Endodermal cell (in vitro differentiated cells): ENCODE measurements at places on chromosomes 6 and 20.
A peak's percentile ranks its signal among the peaks of the same experiment; 100 is the strongest.

GRCh38 chr6:5438922-5439584, 177.7 kb downstream of the FARS2 start:
- H3K4me3 ChIP-seq = no peak overlapping the region
- no peaks in the 10 kb centered on the region for H3K36me3 ChIP-seq
- H3K27ac ChIP-seq = no peak overlapping the region
- H3K4me1 ChIP-seq = peaks cover 7% of the 10 kb centered on the region
- DNase-seq = peak; percentile 79

DNA sequence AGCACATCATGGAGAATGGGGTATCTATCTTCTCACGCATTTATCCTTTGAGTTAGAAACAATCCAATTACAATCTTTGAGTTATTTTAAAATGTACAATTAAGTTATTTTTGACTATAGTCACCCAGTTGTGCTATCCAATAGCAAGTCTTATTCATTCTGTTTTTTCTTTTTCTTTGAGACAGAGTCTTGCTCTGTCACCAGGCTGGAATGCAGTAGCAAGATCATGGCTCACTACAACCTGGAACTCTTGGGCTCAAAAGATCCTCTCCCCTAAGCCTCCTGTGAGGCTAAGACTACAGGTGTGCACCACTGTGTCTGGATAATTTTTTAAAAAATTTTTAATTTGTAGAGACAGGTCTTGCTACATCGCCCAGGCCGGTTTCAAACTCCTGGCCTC, 201.5 kb upstream of the ZNF217 start:
- no peak overlapping the region for H3K4me3 ChIP-seq
- H3K27ac ChIP-seq = no peak overlapping the region
- no peaks in the 10 kb centered on the region for H3K36me3 ChIP-seq
- H3K27me3 ChIP-seq = no peaks in the 10 kb centered on the region
- DNase-seq = no peak

DNA sequence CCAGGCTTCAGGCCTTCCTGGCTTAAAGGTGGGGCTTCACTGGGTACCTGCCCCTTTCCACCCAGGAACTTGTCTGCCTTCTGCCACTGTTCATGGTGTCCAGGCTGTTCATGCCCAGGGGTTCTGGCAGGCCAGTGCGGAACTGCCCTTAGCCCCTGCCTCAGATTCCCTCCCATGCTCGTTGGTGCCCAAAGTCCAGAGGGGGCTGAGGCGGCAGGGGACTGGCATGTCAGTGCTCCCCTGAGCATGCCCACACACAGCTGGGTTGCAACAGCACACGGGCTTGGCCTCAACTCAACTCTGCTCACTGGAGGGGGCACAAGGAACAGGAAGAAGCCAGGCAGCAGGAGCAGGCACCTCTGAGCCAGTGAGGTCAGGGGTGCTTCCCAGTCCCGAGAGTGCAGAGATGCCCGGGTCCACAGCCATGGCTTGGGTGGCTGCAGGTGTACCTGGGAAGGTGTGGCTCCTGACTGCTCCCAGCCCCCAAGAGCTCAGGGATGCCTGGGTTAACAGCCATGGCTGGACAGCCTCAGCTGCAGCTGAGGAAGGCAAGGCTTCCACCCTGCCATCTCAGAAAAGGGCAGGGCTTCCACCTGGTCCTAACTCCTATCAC, 845.9 kb downstream of the EYS start:
- H3K27me3 ChIP-seq = no peaks in the 10 kb centered on the region
- H3K27ac ChIP-seq = no peak overlapping the region

GRCh38 chr6:42571611-42572342, 7.9 kb downstream of the UBR2 start:
- no peaks in the 10 kb centered on the region for H3K27me3 ChIP-seq
- H3K27ac ChIP-seq = no peak overlapping the region
- no peaks in the 10 kb centered on the region for H3K4me1 ChIP-seq

DNA sequence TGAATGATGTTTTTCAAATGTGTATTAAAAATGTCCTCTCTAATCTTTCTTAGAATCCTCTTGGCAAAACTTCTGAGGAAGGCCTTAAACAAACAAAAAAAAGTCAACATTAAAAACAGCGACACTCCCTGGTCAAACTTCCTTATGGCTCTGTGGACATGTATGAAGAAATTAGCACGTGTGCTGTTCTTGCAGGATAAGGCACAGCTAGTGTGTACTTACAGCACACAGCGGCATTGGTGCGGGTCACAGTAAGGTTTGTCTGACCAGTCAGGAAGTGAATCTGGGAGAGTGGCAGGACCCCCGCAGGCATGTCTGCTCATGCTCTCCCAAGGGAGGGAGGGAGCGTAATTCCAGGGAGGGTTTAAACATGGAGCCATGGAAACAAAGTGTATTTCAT, 38.8 kb downstream of the SLC22A1 start:
- no peaks in the 10 kb centered on the region for H3K27me3 ChIP-seq
- peaks cover 5% of the 10 kb centered on the region for H3K4me1 ChIP-seq
- no peaks in the 10 kb centered on the region for H3K36me3 ChIP-seq
- H3K4me3 ChIP-seq = no peak overlapping the region
- H3K27ac ChIP-seq = no peak overlapping the region

DNA sequence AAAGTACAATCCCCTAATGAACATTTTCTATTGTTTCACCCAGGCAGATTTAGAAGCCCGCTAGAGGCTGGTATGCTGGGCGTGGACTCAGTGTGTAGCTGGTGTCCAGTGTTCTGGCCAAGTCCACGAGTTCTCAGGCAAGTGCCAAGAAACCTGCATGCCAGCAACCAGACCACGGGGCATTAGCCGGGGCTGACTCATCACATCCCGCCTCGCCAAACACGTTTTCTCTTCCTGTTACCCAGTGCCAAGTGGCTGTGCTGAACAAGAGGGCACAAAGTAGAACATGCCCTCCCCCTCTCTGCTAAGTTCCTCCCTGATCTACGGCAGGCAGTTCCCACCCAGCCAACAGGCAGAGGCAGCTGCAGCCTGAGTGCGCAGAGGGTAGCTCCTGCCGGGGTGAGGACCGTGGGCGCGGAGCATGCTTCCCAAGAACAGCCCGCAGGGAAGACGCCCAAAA, 29.6 kb downstream of the RAMACL start:
- no peak overlapping the region for H3K27ac ChIP-seq
- H3K36me3 ChIP-seq = no peaks in the 10 kb centered on the region
- DNase-seq = no peak
- H3K27me3 ChIP-seq = no peaks in the 10 kb centered on the region

DNA sequence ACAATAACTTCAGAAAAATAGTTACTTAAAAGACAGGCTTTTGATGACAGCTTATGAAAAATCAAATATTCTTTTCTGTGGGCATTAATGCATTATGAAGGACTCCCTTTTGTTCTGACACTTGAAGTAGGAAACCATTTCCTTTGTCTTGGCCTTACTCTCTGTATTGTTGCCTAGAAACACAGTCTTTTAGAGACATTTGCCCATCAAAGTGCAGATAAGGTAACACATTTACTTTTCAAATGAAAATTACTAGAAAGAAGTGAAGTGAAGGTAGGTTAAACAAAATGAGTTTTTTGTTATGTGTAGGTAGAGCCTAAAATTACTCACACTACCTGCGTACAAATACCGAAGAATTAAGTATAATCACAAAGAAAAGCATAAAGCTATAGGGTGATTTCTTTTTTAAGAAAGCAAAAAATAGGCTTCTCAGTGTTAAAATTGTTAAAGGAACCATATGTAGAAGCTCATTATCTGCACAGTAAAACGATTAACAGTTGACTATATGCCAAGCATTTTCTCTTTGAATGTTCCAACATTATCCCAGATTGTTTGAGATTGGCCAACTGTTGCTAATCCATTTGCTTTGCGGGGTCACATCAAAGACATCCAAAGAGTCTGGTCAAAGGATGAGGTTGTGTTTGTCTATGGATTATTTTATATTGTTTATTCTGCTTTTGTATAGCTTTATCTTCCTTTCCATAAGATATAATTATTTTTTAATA, 542.0 kb upstream of the RNF217 start:
- no peak overlapping the region for H3K4me3 ChIP-seq
- H3K4me1 ChIP-seq = no peaks in the 10 kb centered on the region
- no peaks in the 10 kb centered on the region for H3K27me3 ChIP-seq
- no peak for DNase-seq

DNA sequence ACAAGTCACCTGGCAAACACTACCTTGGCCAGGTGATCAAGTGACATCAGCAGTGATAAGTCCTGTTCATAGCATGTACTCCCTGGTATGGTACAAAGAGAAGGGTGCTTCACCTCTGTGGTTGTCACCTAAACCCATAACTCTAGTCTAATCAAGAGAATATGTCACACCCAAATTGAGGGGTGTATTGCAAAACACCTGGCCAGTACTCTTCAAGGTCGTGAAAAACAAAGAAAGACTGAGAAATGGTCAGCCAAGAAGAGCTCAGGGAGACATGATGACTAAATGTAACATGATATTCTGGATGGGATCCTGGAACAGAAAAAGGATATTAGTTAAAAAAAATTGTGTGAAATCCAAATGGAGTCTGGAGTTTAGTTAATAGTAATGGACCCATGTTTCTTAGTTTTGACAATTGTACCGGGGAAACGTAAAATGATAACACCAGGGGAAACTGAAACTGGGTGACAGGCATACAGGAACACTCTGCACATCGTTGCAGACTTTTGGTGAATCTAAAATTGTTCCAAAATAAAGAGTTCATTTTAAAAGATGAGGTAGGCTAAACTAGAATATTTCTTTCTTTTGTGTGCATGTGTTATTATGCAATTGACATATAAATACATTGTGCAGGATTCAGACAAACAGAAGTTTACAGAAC, 262.0 kb downstream of the CDC5L start:
- H3K36me3 ChIP-seq = no peaks in the 10 kb centered on the region
- H3K27me3 ChIP-seq = peaks cover 24% of the 10 kb centered on the region
- no peak overlapping the region for H3K4me3 ChIP-seq
- no peak overlapping the region for H3K27ac ChIP-seq

DNA sequence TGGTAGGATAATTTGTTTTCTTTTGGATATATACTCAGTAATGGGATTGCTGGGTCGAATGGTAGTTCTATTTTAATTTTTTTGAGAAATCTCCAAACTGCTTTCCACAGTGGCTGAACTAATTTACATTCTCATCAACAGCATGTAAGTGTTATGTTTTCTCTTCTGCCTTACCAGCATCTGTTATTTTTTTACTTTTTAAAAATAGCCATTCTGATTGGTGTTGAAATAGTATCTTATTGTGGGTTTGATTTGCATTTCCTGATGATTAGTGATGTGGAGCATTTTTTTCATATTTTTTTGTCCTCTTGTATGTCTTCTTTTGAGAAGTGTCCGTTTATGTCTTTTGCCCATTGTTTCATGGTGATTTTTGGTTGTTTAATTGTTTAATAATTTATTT, 11.9 kb downstream of the HINT3 start:
- DNase-seq = no peak
- no peak overlapping the region for H3K4me3 ChIP-seq
- no peaks in the 10 kb centered on the region for H3K27me3 ChIP-seq
- H3K4me1 ChIP-seq = no peaks in the 10 kb centered on the region

DNA sequence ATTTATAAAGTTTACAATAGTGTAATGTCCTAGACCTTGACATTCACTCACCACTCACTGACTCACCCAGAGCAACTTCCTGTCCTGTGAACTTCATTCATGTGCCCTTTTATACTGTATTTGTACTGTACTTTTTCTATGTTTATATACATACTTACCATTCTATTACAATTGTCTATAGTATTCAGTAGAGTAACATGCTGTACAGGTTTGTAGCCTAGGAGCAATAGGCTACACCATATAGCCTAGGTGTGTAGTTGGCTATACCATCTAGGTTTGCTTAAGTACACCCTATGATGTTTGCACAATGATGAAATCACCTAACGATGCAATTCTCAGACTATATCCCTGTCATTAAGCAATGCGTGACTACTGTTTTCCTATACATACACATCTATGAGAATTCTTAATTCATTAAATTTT, 17.5 kb downstream of the EDEM2 start:
- no peak overlapping the region for H3K4me3 ChIP-seq
- DNase-seq = no peak
- H3K27me3 ChIP-seq = no peaks in the 10 kb centered on the region
- H3K4me1 ChIP-seq = no peaks in the 10 kb centered on the region
- H3K36me3 ChIP-seq = peaks cover 47% of the 10 kb centered on the region
- no peak overlapping the region for H3K27ac ChIP-seq

GRCh38 chr20:8018958-8019245, 659 bp downstream of the TMX4 start:
- H3K4me3 ChIP-seq = peak overlapping the region; percentile 91
- peak overlapping the region; percentile 91 for H3K27ac ChIP-seq
- no peaks in the 10 kb centered on the region for H3K4me1 ChIP-seq
- no peaks in the 10 kb centered on the region for H3K36me3 ChIP-seq
- no peaks in the 10 kb centered on the region for H3K27me3 ChIP-seq
- no peak for DNase-seq

- no peak overlapping the region for H3K4me3 ChIP-seq
- H3K36me3 ChIP-seq = no peaks in the 10 kb centered on the region
- no peaks in the 10 kb centered on the region for H3K27me3 ChIP-seq
Observed at GRCh38 chr6:151121900-151122299, 117.9 kb upstream of the AKAP12 start.

DNA sequence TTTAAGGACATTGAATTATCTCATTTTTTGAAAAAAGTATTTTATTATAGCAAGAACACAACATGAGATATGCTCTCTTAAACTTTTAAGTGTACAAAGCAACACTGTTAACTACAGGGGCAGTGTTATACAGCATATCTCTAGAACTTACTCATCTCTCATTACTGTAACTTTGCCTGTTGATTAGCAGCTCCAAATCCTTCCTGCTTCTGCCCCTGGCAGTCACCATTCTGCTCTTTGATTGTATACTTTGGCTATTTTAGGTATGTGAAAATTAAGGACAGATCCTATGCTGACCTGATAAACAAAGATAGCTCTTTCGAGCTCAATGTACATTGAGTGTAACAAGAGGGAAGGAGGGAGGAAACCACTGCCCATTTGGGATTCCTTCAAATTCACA, 1349.8 kb upstream of the GJE1 start:
- H3K27me3 ChIP-seq = no peaks in the 10 kb centered on the region
- H3K4me3 ChIP-seq = no peak overlapping the region
- DNase-seq = no peak
- H3K36me3 ChIP-seq = no peaks in the 10 kb centered on the region

- H3K4me3 ChIP-seq = no peak overlapping the region
- DNase-seq = no peak
- no peaks in the 10 kb centered on the region for H3K27me3 ChIP-seq
- peak overlapping the region; percentile 75 for H3K27ac ChIP-seq
Observed at GRCh38 chr6:19032591-19033295, 645.6 kb downstream of the RNF144B start.

GRCh38 chr6:39998126-39998525, 63.9 kb upstream of the MOCS1 start:
- H3K4me1 ChIP-seq = no peaks in the 10 kb centered on the region
- H3K27ac ChIP-seq = no peak overlapping the region
- DNase-seq = no peak
- H3K36me3 ChIP-seq = no peaks in the 10 kb centered on the region
- H3K27me3 ChIP-seq = peaks cover 9% of the 10 kb centered on the region
